Ovary (tissue), 10 donors: ENCODE measurements at places on chromosomes 7 and 10. TPM values are rescaled to one million over a fixed set of nuclear protein-coding genes. Genes with fewer than 3 reads are reported as not detected.

The TMEM106B gene
- 18.3 TPM for polyA plus RNA-seq

GRCh38 chr7:1952169-1952760 lies 280.5 kb downstream of the MAD1L1 start:
- DNase-seq = peak; percentile 18

- DNase-seq = no peak
Measured at GRCh38 chr10:100469756-100470155, 6.9 kb downstream of the WNT8B start.

DNA sequence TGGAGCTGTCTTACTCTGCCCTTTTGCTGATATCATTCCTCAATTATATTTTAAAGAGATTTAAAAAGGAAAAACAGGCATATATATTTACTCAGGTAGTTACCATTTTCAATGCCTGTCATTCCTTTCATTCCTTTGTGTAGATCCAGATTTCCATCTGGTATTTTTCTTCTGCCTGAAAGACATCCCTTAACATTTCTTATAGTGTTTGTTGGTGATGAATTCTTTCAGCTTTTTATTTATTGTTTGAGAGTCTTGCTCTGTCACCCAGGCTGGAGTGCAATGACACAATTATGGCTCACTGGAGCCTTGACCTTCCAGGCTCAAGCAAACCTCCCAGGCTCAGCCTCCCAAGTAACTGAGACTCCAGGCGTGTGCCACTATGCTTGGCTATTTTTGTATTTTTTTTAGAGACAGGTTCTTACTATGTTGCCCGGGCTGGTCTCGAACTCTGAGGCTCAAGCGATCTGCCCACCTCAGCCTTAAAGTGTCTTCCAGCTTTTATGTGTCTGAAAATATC lies 5.6 kb upstream of the POM121 start:
- DNase-seq = no peak

The SLC18A3 gene
- not detected for polyA plus RNA-seq

GRCh38 chr7:116726149-116726548 lies 54.2 kb downstream of the MET start:
- DNase-seq = no peak

DNA sequence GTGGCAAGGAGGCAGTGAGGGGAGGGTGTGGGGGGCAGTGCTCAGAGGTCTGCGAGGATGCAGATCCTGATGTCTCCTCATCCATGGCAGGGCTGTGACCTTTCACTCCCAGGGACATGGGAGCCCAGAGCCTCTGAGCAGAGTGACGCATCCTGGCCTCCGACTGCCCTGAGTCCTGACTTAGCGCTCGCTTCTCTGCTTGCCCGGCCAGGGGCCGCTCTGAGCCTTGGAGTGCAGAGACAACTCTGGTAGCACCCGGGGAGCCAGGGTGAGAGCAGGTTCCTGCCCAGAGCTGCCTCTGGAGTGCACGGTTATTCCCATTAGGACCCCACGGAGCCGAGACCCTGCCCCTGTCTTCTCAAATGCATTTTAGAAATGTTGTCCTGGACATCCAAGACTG lies 188.0 kb downstream of the TCERG1L start:
- DNase-seq = no peak

- DNase-seq = no peak
Measured at GRCh38 chr7:156445997-156446761, 194.4 kb upstream of the RNF32 start.

- no peak for DNase-seq
Measured at GRCh38 chr7:127635659-127636285, 16.2 kb upstream of the SND1 start.

- DNase-seq = no peak
Measured at GRCh38 chr7:107319724-107320228, 150.1 kb upstream of the GPR22 start.

DNA sequence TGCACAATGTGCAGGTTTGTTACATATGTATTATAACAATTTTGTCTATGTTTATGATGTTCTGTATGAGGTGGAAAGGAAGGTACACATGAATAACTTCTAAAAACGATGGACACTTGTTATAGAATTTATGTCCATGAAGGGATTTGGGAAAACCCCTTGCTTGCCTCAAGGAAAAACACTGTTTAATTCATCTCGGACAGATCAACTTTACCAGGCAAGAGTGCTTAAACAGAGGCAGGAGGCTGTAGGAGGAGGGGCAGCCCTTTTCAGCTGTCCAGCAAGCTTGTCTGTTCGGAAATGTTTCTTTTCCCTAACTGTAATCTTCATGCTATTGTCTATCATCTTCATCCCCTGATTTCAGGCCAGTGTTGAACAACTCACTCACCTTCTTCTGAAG lies 200.9 kb downstream of the CDC14C start:
- DNase-seq = no peak

DNA sequence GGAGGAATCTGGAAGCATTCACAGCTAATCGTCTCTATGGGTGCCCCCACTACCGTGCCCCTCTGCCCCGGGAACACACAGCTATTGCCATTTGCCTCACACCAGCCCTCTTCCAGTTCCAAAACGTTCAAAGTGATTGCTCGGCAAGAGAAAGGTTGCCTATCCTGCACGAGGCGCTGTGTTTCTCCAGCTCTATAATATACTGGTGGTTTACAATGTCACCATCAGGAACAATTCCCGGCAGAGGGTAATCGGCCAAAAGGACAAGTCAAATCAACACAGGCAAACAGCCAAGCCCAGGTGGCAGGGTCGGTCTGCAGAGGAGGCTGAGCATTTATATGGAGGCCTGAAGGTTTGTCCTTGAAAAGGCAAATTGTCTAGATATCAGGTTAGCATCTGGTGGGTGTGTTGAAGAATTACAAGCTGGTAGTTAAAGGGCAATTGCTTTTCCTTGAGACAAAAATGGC lies 29.2 kb upstream of the TNS3 start:
- no peak for DNase-seq

- no peak for DNase-seq
Measured at GRCh38 chr7:40525764-40526163, 391.0 kb downstream of the SUGCT start.

GRCh38 chr7:46786221-46786954 lies 795.5 kb downstream of the TNS3 start:
- no peak for DNase-seq

GRCh38 chr10:124047427-124048152 lies 45.8 kb downstream of the CHST15 start:
- no peak for DNase-seq

The ZNF107 gene
- 2.8 TPM for polyA plus RNA-seq

DNA sequence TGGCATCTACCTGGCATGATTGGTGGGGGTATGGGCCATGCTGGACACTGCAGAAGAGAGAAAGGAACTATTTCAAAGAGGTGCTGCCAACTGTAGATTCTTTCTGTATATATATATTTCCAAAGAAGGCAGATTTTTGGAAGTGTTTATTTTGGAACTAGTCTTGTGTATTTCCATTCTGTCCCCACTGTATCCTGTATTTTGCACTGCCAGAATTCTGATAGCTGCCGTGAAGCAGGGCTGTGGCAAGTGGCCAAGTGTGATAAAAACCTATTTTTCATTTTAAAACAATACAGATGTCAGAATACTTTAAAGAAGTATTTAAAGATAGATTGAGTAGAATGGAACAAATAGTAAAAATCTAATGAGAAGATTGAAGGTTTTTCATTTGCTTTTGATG lies 17.1 kb downstream of the MCU start:
- no peak for DNase-seq

DNA sequence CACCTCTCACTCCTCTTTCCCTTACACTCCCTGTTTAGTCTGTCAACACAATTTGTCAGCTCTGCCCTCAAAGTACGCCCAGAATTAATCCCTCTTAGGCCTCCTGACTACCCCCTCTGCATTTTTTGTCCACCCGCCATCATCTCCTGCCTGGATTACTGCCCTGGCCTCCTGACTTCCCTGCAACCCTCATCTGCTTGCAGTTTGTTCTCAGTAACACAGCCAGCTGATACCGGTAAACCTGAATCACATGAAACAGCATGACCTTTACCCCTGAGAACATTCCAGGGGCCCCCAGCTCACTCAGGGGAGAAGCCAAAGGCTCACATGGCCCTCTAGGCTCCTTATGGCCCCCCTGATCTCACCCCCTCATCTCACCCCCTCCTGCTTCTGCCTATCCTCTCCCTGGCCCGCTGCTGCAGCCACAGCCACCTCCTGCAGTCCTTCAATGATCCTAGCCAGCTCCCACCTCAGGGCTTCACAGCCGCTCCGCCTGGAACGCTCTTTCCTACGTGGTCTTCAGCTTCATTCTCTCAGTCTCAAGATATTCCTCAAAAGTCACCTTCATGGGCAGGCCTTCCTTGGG lies 8.9 kb downstream of the C10orf53 start:
- DNase-seq = no peak

DNA sequence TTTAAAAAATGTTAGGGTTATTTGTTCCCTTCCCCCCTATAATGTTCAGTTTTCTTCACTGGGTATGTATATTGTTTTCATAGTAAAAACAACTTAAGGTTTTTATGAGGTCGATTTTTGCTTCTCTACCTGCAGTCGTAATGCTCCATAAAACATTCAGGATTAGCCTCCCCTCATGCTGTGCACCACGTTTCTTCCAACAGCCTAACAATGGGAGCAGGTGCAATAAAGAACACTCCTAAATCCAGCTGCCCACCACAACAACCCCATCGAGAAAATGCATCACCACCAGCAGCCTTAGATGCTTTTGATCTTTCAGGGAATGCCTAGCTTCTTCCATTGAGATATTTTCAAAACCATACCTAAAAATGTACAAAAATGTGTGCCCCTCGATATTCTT lies 111.1 kb downstream of the ADAM12 start:
- no peak for DNase-seq

DNA sequence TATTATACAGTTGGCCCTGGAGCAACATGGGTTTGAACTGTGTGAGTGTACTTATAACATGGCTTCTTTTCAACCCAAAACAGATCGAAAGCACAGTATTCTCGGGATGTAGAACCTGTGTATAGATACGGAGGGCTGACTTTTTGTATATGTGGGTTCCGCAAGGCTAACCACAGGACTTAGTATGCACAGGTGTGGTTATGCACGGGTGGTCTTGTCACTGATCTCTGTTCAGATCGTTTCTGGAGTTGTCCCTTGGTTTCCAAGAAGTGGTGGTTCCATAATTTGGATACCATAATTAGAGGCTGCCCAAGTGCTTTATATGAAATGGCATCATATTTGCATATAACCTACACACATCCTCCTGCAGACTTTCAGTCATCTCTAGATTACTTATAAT lies 10.9 kb upstream of the BHLHA15 start:
- DNase-seq = no peak
